Activated T-cell treated with anti-CD3 and anti-CD28 coated beads, Interleukin-2, amount 50 U/mL, for 24 hours (primary cell): ENCODE measurements at places on chromosomes 13 and 19.

DNA sequence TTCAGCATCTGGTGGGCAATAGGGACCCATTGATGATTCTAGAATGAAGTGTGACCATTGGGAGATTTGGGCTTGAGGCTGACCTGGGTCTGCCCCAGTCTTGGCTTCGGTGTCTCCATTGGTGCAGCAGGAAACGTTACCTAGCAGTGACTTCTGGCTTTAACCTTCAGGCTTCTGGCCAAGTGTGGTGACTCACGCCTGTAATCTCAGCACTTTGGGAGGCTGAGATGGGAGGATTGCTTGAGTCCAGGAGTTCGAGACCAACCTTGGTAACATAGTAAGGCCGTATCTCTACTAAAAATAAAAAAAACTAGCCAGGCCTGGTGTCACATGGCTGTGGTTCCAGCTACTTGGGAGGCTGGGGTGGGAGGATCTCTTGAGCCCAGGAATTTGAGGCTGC lies 7.2 kb downstream of the FCHO1 start:
- no peak for DNase-seq

- no peak for DNase-seq
Measured at GRCh38 chr13:31151837-31152236, 9.9 kb downstream of the HSPH1 start.

DNA sequence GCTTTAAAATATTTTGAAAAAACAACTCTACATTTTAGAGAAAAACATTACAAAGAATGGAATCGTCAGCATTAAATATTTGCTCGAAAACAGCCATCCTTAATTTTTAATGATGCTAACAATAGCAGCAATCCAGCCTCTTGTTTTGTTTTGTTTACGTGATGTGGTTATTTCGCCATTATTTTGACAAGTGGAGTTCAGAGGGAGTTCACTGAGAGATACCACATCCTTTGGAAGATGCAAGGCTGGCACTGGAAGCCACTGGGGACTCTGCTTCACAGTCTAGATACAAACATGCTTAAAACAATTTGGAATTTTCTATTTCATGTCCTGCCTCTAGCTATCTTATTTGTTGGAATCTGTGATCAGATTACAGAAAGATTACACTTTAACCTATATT lies 556.3 kb downstream of the PCDH17 start:
- no peak for DNase-seq

DNA sequence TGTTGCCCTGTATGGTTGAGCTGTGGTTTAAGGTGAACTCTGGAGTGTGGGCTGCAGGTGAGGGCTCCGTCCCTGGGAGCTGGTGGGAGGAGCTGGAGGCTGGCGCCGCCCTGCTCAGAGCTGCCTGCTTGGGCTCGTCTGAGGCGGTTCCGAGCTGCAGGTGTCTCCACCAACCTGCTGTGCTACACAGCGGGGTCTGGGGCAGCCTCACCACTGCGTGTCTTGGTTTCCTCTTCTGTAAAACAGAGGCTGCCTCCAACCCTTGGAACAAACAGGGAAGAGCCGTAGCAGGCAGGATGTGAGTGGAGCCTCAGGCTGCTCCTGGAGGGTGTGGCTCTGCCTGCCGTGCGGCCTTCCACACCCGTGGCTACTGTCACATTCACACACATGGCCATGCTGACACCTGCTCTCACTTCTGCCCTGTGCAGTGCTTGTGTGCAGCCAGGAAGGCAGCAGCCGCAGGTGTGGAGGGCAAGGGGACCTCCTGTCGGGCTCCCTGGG lies 21.4 kb downstream of the NAXD start:
- DNase-seq: no peak

- no peak for DNase-seq
Measured at GRCh38 chr19:42306646-42307045, 4.2 kb upstream of the PAFAH1B3 start.

DNA sequence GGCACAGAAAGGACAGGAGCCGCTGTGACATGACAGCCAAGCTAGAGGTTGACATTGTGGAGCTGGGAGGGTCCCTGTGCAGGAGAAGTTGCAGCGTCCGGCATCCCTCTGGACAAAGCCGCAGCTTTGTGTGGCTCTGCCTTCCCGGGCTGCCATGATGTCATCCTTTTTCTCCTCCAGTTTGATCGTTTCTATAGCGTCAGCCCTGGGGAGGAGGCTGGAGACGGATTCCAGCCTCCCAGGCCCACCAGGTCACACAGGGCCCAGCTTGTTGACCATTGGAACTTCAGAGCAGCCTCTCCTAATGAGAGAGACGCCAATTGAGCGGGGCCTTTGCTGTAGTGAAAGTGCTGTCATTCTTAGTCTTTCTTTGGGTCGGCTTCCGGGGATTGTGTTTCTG lies 3.8 kb upstream of the KCNJ14 start:
- no peak for DNase-seq

- no peak for DNase-seq
Measured at GRCh38 chr19:29410601-29411000, 115.2 kb upstream of the VSTM2B start.

DNA sequence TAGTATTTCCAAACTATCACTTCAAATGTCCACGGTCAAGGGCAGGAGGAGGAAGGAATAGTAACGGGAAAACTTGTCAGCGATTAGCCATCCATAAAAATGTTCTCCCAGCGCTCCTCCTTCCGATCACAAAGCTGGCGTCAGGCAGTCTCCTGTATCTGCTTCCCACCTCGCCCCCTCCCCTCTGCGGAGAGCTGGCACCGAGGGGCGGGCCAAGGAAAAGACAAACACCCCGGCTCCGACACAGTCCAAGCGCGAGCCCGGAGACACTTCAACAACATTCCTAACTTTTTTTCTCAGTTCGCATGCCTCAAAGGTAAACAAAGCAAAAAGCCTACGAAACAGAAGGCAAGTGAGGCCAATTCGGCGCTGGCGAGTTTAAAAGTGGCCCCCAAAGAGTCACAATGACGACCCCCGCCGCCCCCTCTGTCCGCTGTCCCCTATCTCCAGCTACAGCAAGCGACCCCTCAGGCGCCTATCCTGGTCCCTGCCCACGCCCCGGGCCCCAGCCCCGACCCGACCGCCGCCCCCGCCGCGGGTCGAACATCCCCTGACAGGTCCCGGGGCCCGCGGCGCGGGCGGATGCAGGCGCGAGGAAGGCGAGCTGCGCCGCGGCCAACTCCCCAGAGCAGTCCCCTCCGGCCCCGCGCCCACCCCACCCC lies 736 bp downstream of the SMAD9 start:
- no peak for DNase-seq

- DNase-seq: no peak
Measured at GRCh38 chr13:44323754-44324153, 49.9 kb upstream of the SERP2 start.

- DNase-seq: no peak
Measured at GRCh38 chr13:83327091-83327490, 555.2 kb downstream of the SLITRK1 start.

- no peak for DNase-seq
Measured at GRCh38 chr13:109191413-109191812, 562.0 kb downstream of the MYO16 start.
